ENCODE measurements at places on chromosomes 16 and 17.
A peak's percentile ranks its signal among the peaks of the same experiment; 100 is the strongest.

DNA sequence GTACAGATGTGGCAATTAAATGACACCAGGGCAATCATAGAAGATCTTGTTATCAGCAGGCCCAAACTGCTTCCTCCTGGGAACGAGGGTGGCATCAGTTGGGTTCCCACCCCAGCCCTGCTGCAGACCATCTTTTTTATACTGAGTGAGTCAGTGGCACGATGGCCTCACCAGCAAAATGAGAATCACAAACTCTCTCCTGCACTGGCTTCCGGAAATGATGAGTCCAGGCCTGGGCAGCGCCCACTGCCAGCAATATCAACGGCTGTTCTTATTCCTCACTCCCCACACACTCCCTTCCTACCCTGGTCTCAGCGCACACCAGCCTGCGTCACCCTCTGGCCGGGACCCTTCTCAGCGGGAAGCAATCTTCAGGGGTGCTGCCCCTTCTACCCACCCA, 340.3 kb downstream of the FOXL1 start:
- no peak for DNase-seq

DNA sequence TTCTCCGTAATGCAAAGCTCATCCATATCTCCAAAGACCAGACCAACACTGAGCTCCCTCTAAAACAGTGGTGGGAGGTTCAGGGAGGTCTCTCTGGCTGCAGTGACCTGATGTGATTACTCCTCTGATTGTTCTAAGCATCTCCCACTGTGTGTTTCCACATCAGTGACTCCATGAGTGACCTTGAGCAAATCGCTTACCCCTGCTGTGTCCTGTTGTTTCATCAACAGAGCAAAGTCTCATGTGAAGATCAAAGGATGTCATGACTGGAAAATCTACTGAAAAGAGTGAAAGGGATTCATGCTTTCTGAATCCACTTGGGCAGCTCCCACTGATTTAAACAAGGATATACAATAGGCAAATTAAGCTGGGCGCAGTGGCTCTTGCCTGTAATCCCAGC, 352.9 kb downstream of the TMEM114 start:
- DNase-seq, result no peak

DNA sequence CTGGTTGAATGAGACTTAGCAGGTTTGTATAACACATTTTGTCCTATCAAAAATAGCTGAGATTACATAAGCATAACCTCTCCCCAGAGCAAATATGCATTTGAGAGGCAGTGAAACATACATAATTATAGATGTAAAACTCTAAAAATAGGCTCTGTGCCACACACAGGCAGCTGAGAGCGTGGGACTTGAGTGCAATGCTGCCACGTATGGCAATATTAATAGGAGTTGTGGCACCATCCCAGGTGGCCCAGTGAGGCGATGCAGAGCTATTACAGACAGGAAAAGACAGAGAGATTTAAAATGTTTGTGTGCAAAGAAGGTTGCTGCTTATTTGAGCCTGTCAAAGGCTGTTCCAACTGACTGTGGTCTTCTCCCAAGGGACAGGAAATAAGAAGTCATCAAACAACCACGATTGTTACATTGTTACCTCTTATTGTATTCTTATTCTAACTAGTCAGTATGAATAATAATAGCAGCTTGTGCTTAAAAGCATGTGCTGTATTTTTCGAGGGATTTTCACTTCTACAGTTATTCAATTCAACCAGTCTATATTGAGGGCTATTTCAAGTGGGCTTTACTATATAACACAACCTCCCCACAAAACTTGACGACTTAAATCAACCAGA, 116.5 kb downstream of the SALL1 start:
- DNase-seq, result no peak

DNA sequence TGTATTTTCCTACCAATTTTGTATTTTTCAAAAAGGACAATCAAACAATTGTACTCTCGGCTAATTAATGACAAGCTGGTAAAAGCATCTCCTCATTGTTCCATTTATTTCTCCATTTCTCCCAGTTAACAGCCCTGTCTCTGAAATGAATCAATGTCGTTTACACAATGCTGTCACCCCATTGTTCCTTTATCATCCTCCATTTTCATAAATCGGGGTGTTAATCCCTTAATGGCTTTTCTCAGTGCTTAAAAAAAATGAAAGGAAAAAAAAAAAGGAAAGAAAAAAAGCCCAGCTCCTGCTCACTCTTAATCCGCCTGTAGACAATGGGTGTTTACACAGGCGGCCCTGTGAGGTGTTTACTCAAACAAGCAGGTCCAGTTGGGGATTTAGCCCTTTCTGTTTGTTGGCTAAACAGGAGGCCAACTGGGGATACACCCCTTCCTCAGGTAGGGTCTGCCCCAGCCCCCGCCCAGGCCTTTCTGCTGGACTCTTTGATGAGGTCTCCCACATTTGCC, 86.8 kb upstream of the SALL1 start:
- peak; percentile 32 for DNase-seq

- DNase-seq, result no peak
These were observed 9.9 kb upstream of the EMP2 start for GRCh38 chr16:10590342-10590741.

DNA sequence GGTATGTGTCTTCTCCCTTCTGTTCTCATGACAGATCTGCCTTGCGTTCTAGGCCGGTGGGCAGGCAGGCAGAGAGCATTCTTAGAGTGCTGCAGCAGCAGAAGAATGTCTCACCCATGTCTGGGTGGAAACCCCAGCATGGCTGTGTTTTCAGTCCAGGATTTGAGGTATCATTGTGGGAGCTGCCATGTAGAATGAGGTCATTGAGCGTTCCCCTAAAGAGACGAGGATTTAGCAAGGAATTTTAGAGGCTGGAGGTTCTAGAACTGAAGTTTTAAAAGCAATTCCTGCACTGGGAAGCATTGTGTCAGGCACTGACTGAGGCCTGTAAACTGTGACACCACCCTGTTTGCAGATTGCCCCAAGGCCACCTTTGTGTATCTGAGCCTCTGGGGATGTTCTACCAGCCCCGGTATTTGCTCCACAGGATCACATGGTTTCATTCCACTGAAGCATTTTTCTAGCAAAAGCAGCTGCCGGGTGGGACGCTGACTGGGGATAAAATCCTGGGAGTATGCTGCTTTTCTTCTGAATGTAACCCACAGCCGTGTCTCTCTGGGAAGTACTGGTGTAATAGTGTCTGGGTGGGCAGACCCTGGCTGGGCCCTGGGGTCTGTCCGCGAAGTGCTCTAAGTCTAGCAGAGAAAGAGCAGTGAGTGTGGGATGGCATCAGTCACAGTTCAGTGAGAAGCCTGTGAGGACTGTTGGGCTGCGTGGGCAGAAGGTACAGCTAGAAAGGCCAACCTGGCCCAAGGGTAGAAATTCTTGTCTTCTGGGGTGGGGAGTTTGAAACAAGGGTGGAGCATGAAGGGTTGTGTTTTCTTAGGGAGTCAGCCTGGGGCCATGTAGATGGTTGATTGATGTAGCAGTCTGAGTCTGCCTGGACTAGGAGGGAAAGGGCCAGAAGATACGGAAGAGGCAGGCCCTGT, 30.2 kb downstream of the PLCD3 start:
- DNase-seq, result no peak

Measured in D341Med (cell line).